ENCODE measurements at places on chromosomes 11 and 22. TPM values are rescaled to one million over a fixed set of nuclear protein-coding genes. Genes with fewer than 3 reads are reported as not detected.

Gene MUC5B
- 0.03 TPM for polyA plus RNA-seq

GRCh38 chr22:40434106-40434505, 63.7 kb downstream of the SGSM3 start:
- DNase-seq: no peak

DNA sequence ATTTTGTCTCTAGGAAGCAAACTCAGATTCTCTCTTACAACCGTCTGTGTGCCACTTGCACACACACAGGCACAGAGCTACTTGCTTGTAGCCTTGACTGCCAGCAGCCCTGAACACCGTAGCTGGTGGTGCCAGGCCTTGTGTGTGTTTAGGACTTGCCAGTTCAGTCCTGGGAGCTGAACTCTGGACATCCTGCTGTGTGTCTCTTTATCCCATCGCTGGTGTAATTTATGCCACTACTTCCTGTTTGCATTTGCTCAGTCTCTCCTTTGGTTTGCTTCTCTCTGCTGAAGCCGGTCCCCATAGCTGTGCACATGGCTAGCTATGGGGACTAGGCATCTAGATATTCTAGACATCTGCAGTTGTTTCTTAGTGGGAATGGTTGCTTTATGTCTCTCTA, 24.0 kb downstream of the MARK2 start:
- DNase-seq: no peak

GRCh38 chr11:110198031-110198729, 98.2 kb downstream of the RDX start:
- no peak for DNase-seq

- DNase-seq: no peak
These were observed 17.5 kb downstream of the JAM3 start for GRCh38 chr11:134086376-134086775.

DNA sequence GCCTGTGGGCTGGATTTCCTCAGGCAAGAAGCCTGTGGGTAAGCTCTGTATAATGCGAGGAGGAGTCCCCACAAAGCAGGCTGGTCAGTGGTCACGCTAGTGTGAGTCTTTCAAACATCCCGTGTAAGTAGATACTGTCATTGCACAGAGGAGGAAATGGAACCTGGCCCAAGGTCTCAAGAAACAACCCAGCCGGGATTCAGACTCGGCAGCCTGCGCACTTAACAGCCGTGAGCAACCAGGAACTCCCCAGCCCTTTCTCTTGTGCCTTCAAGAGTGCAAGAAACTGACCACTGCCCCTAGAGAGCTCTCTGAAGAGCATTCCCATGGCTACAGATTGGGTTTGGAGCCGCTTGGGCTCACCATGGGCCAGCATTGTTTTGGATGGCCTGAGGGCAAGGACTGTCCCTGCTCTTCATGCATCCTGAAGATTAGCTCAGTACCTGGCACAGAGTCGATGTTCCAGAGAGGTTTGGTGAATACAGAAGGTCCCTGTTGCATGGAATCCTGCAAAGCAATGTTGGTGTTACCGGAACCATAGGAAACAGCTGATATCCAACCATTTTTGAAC, 6.0 kb downstream of the MPST start:
- DNase-seq: no peak

All from hindlimb muscle (tissue), 1 donor.